Memory B cell (primary cell): ENCODE measurements at places on chromosomes 4 and X.
A peak's percentile ranks its signal among the peaks of the same experiment; 100 is the strongest.

GRCh38 chrX:98646351-98646750, 1762.6 kb downstream of the RPA4 start:
- no peaks in the 10 kb centered on the region for H3K4me1 ChIP-seq
- H3K27ac ChIP-seq, result no peak overlapping the region
- H3K27me3 ChIP-seq, result no peaks in the 10 kb centered on the region
- H3K4me3 ChIP-seq, result no peak overlapping the region
- DNase-seq, result no peak

GRCh38 chr4:139416073-139416673, 37.7 kb upstream of the RAB33B start:
- no peak overlapping the region for H3K4me3 ChIP-seq
- no peaks in the 10 kb centered on the region for H3K27me3 ChIP-seq
- H3K27ac ChIP-seq, result no peak overlapping the region
- peak; percentile 40 for DNase-seq
- H3K36me3 ChIP-seq, result peaks cover 40% of the 10 kb centered on the region

GRCh38 chrX:46777971-46778810, 19.3 kb upstream of the SLC9A7 start:
- H3K27me3 ChIP-seq, result peaks cover 3% of the 10 kb centered on the region
- H3K27ac ChIP-seq, result no peak overlapping the region
- no peaks in the 10 kb centered on the region for H3K36me3 ChIP-seq
- no peaks in the 10 kb centered on the region for H3K4me1 ChIP-seq

DNA sequence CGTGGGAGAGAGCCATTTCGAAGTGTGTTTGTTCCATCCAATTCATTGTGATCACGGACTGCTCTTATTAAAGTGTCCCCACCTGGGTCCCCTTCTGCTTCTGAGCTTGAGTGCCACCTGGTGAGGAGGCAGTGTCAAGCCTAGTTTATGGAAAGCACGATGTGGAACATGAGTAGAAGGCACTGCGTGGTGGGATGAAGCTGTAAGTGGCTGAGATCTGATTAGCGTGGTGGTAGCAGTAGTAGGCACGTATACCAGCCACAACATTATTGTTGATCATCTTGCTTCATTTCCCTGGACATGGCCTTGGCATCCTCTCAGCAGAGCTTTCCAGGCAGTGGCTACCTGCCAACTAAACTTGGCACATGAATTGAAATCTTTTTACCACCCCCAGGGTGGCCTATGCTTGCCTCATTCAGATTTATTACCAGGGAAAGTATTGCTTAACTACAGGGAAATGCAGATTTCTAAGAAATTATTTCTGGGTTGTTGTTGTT, 46.4 kb downstream of the GPAT3 start:
- DNase-seq, result peak; percentile 22
- peak overlapping the region; percentile 81 for H3K27ac ChIP-seq
- no peaks in the 10 kb centered on the region for H3K36me3 ChIP-seq
- H3K27me3 ChIP-seq, result no peaks in the 10 kb centered on the region

- no peak overlapping the region for H3K4me3 ChIP-seq
- DNase-seq, result no peak
- H3K4me1 ChIP-seq, result peaks cover 28% of the 10 kb centered on the region
- H3K27me3 ChIP-seq, result no peaks in the 10 kb centered on the region
- H3K27ac ChIP-seq, result no peak overlapping the region
These were observed 60.8 kb upstream of the TBC1D9 start for GRCh38 chr4:140816806-140817510.

DNA sequence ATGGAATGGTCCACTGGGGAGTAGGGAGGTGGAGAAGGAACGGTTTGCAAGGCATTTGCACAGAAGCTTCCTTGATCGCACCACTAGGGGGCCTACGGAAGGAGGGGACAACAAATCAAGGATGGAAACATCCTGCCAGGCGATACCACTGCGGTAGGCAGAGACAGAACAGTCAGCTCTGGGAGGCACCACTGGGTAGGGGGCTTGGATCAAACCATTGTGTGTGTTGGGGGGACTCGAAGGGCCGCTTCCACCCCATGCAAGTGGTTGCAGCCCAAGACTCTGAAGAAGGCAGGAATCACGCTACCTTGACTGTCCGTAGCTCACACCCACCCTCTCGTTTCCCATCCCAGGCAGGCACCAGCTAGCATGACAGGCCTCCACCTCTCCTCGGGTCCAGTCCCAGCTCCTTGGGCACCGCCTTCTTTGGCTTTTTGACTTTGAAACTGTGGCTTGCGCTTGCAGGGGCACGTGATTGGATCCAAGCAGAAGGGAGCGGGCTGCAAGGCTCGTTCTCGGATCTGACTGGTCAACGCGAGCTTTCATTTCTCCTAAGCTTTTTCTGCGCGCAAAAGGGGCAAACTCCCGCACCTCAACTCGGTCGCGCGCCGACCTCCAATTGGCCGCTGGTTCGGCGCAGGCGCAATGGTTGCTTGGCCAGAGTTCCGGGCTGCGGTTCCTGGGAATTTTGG, 28.4 kb downstream of the GAGE1 start:
- H3K27me3 ChIP-seq, result no peaks in the 10 kb centered on the region
- no peak overlapping the region for H3K27ac ChIP-seq
- peaks cover 3% of the 10 kb centered on the region for H3K4me1 ChIP-seq
- peak overlapping the region; percentile 72 for H3K4me3 ChIP-seq

DNA sequence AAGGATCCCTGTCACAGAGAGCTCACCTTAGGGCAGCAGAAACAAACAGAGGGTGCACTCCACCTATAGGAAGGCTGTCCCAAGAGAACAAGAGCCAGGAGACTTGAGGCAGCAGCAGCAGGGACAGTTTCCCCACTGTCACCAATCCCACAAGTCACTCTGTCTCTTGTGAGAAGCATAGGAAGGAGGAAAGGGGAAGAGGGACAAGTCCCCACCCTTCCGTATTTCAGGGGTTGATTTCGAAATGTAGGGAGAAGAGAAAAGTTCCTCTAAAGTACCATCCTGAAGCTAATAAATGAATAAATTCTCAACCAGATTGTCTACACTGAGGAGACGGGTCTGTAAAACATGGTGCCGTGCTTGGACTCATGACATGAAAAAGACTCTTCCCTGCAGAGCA, 9.5 kb upstream of the TLR8 start:
- H3K36me3 ChIP-seq, result no peaks in the 10 kb centered on the region
- H3K4me3 ChIP-seq, result no peak overlapping the region
- H3K4me1 ChIP-seq, result peaks cover 19% of the 10 kb centered on the region

- no peak for DNase-seq
- peaks cover 7% of the 10 kb centered on the region for H3K4me1 ChIP-seq
- peaks cover 1% of the 10 kb centered on the region for H3K27me3 ChIP-seq
These were observed 162.4 kb upstream of the GPRIN3 start for GRCh38 chr4:89469930-89470375.

GRCh38 chr4:158043971-158044618, 128.7 kb downstream of the GASK1B start:
- DNase-seq, result no peak
- H3K27me3 ChIP-seq, result no peaks in the 10 kb centered on the region
- no peaks in the 10 kb centered on the region for H3K4me1 ChIP-seq
- no peak overlapping the region for H3K27ac ChIP-seq
- no peak overlapping the region for H3K4me3 ChIP-seq
- H3K36me3 ChIP-seq, result no peaks in the 10 kb centered on the region
